Left forelimb (tissue), 1 donor: ENCODE measurements at places on chromosomes 12 and 14.

GRCh38 chr14:35556548-35556947 lies 22.6 kb downstream of the INSM2 start:
- no peak for DNase-seq

- peak; percentile 86 for DNase-seq
Observed at GRCh38 chr12:105523164-105524057, 192.9 kb downstream of the C12orf75 start.

DNA sequence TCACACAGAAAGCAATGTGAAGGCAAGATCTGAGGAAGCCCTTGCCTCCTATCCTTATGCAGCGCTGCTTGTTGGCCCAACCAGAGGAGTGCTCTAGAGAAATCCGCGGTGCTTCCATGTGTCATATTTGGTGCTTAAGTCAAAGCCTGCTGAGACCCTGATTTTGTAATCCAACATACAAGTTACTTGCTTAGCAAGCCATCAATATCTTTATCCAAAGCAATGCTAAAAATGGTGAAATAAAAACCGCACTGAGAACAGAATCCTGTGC lies 250.0 kb downstream of the MED13L start:
- DNase-seq, result no peak

DNA sequence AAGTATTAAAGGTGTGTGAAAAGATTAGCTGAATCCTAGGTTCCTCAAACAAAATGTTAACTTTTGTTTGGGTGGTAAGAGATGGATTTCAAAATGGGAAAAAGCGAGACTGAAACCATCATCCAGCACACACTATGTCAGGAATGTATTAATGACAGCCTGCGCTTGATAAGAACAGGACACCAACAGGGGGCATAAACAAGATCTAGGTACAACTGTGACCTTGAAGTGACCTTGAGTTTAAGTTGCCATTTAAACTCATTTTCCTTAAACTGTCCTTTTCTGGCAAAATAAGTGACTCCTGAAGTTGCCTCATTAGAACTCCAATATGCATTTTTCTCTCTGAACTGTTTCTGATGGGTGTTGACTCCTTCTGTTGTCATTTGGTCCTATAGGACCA lies 17.1 kb downstream of the PRKCH start:
- DNase-seq, result no peak

DNA sequence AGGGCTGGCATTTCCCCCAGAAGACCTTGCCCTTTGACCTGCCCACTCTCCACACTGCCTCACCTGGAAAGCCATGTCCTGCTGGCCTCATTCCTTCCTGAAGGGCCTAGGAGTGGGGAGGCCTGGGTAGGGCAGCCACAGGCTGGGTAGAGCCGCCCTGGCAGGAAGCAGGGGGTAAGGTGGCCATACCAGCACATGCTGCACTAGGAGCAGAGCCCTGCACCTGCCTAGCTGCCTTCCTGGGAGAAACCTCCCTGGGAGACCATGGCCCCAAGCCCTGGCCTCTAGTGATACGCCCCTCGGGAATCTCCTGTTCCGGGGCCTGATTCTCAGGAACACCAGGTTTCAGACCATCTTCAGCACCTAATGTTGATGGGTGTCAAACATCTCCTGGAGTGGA lies 65.8 kb downstream of the TSPAN11 start:
- DNase-seq, result no peak

DNA sequence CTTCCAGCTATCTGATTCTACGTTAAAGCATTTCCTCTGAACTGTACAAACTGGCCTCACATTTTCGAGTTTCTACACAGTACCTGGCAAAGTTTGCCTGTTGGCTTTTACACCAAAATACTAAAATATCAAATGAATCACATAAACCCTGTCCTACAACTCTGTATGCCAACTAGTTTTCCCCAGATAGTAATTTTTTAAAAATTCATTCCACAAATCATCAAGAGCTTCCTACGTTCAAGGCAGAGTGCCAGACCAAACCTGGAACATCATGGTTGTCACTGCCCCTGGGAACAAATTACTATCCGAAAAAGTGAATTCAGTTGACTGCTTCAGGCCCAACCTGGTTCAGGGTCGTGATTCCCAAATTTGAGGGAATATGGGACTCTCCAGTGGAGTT lies 2.1 kb downstream of the TMEM30B start:
- DNase-seq, result no peak

- no peak for DNase-seq
Observed at GRCh38 chr14:33539918-33540357, 410.9 kb downstream of the EGLN3 start.

GRCh38 chr14:95040708-95041476 lies 116.4 kb downstream of the DICER1 start:
- DNase-seq, result peak; percentile 20

DNA sequence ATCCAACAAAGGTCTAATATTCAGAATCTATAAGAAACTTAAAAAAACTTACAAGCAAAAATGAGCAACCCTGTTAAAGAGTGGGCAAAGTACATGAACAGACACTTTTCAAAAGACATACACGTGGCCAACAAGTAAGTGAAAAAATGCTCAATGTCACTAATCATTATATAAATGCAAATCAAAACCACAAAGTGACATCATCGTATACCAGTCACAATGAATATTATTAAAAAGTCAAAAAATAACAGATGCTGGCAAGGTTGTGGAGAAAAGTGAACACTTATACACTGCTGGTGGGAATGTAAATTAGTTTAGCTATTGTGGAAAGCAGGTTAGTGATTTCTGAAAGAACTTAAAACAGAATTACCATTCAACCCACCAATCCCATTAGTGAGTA lies 199.1 kb downstream of the SNAPC1 start:
- DNase-seq, result no peak

- DNase-seq, result no peak
Observed at GRCh38 chr12:86233126-86233525, 23.1 kb downstream of the MGAT4C start.

DNA sequence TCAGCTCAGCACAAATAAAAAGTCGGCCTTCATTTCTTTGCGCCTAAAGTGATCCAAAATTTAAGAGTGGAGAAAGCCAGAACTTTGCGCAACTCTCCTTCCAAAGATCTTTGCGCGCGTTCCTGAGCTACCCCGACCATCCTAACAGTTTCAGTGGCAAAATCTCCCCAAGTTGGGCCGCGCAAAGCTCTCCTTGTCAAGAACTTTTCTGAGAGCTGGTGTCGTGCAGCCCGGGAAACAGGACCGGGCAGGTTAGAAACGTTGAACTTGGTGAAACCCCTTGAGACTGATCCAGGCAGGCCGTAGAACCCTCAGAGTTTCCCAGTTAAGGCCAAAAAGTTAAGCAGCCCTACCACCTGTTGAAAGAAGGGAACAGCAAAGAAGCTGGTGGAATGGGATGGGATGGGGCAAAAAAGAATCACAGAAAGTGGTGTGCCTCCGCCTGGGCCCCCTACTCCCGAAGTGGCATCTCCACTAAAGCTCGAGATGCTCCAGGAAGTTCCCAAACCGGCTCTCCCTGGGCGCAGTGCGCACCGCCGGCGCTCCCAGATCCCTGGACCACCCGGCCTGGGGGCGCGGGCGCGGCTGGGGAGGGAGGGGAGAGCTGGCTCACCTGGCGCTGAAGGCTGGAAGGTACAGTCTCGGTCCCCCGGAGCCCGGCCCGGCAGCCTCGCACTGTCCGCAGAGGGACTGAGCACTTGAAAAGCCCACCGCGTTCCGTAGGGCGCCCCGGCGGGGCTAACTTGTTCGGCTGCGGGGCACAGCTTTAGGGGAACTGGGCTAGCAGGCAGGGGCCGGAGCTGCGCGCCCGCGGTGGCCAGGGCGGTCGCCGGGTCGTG lies 768 bp downstream of the DBX2 start:
- DNase-seq, result no peak

DNA sequence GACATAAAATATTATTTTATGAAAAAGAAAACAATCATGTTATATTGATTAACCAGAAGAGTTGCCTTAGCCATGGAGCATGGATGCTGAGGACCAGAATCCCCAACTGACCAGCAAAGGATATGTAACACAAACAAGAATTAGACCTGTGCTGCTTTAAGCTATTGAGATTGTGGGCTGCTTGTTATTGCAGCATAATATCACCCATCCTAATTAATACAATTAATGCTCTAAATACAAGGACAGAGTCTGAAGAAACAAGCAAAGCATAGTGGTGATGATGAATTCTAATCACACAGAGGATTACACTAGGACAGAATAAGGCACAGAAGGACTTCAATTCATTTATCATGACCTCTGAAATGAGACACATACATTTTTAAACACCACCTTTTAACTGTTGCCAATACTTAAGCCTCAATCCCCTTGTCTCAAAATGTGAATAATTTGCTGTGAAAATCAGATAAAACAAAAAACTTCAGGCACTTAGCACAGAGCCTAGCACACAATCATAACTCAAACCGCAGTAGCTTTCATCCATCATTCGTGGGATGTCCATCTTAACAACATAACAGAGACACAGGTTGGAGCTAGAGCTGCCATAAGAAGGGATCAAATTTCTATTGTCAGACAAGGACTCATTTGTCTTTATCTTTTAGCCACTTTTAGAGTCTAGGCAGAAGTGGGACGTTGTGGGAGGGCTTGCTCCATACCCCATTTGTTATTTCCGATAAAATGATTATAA lies 449.6 kb upstream of the DCN start:
- no peak for DNase-seq

DNA sequence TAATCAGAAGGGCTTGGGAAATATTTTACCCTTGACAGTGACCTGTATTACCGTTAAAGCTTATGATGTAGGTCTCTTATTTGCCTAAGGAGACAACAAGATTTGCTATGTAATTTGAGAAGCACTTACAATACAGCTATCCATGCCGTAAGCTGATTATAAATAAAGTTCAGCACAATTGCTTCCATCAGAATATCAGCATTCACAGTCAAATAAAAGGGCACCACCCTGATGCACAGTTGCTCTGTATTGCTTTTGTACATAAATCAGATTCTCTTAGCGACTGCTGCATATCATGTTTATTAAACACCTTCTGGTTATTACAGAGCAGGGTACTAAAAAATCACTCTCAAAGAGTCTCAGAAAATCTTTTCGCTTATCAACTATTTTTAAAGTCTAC lies 67.3 kb upstream of the VRK1 start:
- no peak for DNase-seq

DNA sequence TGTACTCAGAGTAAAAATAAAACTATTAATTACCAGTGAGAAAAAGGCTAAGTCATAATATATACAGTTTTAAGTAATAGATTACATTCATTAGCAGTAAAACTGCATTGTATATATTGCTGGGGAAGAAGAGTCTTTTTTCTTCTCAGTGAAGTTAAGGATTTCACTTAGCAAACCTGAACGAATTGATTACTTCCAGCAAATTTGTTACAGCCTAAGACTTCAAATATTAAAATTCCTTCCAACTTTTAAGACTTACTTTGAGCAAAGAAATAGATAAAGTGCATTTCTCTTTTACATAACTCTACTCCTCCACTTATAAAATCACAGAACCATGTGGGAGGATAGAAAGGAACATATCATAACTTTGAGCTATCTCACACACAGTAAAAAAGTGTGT lies 43.3 kb downstream of the PIK3C2G start:
- DNase-seq, result no peak

GRCh38 chr12:29616664-29617406 lies 119.3 kb upstream of the OVCH1 start:
- DNase-seq, result no peak

DNA sequence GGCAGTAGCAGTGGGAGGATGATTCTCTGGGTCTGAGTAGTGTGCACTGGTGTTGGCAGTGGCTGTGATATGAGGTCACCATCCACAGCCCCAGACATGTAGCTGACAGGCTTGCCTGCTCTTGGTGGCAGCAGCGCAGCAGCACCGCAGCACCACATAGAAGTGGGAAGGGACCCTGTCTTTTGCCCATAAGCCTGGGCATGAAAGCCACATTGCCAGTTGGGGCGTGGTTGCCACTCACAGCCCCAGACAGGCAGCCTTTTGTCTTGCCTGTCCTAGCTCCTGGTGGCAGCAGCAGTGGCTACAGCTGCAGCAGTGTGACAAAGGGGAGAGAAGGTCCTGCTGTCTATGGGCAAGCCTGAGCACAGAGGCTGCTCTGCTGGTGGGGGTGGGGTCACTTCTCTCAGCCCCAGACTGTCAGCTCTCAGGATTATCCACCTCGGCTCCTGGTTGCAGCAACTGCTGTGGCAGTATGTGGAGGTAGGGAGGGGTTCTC lies 71.5 kb downstream of the BRMS1L start:
- no peak for DNase-seq

- no peak for DNase-seq
Observed at GRCh38 chr12:98113548-98113947, 401.8 kb upstream of the TMPO start.

DNA sequence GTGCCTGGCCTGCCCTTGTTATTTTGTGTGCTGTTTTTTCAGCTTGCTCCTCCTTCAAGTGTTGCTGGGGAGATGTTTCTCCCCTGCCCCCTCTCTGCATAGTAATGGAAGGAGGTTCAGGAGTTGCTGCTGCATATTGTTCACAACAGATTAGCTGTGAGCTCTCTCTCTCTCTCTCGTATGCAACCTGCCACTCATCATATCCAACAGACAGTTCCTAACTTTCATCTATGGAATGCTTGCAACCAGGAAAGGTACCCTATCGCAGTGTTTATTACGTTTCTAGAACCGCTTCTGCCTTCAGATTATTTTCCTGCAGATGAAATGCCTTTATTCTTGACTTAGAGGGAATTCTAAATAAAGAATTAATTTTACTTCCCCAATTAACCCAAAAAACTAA lies 372.9 kb downstream of the RMST start:
- no peak for DNase-seq

GRCh38 chr12:16163146-16163545 lies 114.3 kb downstream of the SLC15A5 start:
- DNase-seq, result no peak

DNA sequence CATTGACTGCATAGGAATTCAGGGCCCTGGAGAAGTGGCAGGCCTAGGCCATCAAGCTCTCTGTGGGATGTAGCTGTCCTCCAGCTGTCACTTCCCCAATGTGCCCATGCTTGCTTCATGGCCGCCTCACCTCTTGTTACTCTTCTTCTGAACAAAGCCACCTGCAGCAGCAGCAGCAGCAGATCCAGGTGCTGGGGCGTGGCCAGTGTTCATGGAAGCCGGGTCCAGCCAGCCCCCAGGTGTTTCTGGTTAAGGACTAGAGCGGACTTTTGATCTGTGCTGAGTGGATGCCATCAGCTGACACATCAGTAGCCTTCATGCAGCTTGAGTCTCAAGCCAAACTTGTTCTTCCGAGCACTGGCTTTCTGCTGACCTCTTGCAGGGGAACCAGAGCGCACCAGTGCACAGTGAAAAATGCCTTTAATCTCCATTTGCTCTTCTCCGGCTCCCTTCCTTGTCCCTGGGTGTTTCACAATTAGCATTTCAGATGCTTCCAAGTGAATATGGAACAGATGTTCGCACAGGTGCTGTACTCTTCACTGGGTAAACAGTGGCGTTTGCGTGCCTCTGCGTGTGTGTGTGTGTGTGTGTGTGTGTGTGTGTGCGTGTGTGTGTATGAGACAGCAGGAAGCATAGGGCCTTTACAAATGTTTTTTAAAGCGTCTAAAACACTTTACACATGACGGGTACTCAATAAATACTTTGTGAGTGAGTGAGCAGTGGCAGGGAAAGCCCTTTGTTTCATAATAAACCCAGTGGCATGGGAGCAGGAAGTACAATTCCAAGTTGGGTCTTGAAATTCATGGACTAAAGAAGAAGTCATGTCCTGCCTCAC lies 20.1 kb downstream of the TPCN1 start:
- no peak for DNase-seq
